ENCODE measurements at places on chromosomes 6 and 20.

- no peak for DNase-seq
These were observed 13.2 kb downstream of the TJAP1 start for GRCh38 chr6:43490523-43490939.

DNA sequence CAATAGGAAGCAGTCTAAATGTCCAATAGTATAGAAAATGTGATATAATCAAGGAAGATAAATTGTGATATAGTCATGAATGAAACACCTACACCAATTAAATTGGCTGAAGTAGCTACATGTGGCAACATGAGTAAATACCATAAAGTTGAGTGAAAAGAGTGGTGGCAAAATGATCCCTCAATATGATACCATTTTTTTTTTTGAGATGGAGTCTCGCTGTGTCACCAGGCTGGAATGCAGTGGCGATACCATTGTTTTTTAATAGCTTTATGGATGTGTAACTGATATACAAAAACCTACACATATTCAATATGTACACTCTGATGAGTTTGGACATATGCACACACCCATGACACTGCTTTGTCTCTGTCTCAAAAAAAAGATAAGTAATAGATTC lies 20.9 kb upstream of the ILRUN start:
- no peak for DNase-seq

GRCh38 chr20:62716198-62716940 lies 7.7 kb downstream of the NTSR1 start:
- no peak for DNase-seq

GRCh38 chr6:113873043-113873667 lies 16.0 kb downstream of the MARCKS start:
- DNase-seq, result peak; percentile 51

DNA sequence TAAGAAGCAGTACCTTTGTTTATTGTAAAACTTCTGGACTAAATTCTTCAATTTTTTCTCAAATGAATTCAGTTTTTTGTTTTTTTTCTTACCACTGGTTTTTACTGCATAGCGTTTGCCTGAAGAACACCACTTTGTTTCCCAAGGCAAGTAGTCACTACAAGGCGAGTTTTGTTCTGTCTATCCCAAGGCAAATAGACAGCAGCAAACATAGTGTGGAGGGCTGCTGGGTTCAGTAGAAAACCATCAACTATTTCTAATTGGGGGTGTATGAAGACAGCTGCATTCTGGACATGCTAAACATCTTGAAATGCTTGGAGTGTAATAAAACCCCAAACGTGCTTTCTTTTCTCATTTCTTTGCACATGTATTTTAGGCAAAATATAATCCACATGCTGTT lies 197.4 kb downstream of the ESR1 start:
- no peak for DNase-seq

DNA sequence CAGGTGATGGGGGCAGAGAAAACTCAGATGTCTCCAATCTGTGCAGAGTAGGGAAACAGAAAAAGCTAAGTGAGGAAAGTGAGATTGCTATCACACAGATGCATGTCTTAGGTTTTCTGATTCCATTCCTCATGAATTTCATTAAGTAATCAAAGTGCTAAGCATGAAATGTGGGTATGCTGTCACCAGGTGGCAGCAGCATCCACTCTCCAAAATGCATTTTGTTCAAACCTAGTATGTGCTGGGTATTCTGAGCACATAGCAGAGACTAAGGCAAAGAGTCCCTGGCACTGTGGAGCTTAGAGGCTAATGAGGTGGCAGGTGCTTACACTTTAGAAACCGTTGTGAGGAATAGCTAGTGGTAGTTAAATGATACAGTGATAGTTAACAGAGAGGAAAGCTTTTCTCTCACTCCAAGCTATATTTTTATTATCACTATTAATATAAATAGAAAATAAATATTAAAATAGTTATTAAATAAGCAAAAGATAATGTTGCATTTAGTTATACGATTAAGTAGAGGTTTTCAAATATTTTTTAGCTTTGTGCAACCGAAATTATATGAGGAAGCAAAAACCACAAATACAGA lies 179.5 kb downstream of the CDH26 start:
- peak; percentile 50 for DNase-seq

- no peak for DNase-seq
These were observed 27.6 kb downstream of the TREML4 start for GRCh38 chr6:41255638-41256246.

DNA sequence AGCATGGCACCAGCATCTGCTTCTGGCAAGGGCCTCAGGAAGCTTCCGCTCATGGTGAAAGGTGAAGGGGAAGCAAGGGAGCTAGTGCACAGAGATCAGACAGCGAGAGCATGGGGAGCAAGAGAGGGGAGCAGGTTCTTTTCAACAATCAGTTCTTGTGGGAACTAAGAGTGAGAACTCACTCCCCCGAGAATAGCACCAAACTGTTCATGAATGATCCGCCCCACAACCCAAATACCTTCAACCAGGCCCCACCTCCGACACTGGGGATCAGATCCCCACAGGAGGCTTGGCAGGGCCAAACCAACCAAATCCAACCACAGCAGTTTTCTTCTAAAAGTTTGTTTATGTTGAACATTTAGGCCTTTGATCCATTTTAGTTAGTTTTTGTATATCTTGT lies 69.7 kb upstream of the BHLHE23 start:
- no peak for DNase-seq

DNA sequence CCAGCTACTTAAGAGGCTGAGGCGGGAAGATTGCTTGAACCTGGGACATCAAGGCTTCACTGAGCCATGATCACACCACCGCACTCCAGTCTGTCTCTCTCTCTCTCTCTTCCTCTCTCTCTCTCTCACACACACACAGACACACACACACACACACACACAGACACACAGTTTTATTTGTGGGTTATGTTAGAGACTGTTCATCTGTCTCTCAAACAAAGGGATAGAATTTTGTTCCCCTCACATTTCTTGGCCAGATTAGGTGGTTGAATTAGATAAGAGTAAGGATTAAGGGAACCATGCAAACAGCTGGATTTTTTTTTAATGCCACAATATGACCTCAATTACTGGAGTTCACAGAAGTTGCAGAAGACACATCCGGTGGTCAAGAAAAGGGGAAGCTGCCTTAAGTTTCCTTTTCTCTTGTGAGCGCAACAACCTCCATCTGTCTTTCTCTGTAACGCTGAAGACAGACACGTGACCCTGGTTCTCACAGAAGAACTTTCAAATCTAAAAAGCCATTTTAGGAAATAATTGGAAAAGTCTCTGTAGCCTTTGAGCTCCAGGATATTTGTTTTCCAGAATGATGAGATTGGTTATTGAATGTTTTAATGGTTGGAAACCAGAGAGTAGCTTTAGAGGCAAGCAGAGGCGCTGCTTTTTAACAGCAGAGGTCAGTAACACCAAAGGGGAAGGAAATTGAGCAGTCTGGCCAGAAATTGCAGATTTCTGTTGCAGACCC lies 32.9 kb upstream of the LGSN start:
- DNase-seq, result peak; percentile 89

DNA sequence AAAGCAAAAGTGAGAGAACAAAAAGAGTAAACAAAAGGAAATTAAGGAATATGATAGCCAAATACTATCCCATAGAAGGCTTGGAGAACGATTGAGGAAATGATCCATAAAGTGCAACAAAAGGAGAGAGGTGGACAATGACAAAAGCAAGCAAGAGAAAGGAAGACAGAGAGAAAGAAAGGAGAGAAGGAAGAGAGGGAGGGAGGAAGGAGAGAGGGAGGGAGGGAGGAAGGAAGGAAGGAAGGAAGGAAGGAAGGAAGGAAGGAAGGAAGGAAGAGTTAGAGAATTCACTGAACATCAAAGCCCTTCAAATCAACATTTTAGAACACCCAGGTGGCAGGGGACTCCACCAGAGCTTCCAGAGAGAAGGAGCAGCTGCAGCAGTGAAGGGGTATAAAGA lies 185.0 kb downstream of the SYNDIG1 start:
- no peak for DNase-seq

GRCh38 chr6:139879823-139880356 lies 505.4 kb upstream of the CITED2 start:
- no peak for DNase-seq

DNA sequence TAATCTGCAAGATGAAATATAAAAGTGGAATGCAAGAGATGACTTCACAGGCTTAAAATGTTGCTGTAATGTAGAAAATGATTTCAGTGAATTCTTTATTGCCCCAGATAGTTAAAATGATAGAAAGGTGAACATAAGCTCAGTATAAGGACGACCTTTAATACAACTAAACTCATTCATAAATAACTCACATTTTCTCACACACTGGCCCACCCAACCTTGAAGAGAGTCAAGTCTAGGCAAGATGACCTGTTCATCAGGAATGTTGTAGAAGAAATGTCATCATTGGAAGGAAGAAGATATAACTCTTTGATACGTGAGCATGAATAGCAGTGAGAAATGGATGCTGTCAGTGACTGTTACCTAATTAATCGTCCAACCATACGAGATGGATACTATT lies 111.1 kb upstream of the SASH1 start:
- DNase-seq, result no peak

DNA sequence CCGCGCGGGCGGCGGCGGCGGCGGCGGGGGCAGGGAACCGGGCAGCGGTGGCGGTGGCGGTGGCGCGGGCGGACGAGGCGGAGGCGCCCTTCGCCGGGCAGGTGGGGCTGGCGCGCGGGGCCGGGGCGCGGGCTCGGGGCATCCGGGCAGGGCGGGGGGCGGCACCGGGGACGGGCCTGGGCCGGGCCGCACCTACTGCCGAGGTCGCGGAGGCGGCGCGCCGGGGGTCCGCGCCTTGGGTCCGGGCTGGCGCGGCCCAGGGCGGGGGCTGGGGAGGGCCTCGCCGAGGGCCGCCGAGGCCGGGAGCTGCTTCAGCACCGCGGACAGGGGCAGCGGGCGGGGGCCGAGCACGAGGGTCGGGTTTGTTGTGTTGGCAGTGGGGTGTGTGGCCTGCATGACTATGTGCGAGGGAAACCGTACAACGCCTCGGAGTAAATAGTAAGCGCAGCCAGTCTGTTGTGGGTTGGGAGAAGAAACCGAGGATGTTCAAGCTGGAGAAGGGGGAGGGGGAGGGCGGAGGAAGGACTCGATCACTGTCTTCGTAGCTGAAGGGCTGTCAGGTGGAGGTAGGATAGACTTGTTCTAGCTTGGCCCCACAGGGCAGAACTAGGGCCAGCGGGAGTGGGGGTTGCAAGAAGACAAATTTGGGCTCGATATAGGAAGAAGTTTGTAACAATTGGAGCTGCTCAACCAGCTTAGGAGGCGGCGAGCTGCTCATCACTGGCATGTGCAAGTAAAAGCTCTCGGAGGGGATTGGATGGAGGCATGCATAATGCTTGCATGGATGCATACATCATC lies 593 bp downstream of the MMP24 start:
- peak; percentile 10 for DNase-seq

DNA sequence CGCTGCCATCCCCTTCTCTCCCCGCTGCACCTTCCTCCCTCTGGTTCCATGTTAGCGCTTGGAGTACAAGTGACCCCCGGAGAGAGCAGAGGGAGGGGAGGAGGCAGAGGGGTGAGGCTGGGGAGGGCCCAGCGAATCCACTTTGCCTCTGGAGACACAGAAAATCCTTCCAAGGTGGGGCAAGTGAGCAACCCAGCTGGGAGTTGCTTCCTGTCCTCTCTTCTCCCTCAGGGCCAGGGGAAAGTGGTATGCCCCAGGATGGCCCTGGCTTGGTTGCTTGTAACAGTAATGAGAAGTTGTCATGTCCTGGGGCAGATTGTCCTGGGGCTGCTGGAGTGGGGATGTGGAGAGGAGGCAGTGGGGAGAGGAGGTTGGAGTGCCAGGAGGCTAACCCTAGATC lies 691 bp upstream of the ANGPT4 start:
- no peak for DNase-seq

DNA sequence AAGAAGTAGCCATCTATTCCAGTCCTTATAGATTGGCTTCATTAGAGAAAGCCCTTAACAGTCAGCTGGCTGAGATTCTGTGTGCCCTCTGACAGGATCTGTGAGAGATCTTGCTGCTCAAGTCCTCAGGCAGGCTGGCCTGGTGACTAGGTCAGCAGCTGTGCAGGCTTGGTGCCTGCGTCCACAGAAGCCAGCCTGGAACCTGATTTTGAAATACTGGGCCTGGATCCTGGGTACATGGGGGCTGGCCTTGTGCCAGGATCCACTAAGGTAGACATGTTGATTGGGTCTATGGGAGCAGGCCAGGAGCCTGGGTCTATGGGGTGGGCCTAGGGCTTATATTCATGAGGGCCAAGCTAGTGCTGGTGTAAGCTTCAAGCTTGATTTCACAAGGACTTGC lies 381.8 kb upstream of the MARCKS start:
- no peak for DNase-seq

GRCh38 chr20:635893-636338 lies 17.1 kb downstream of the SRXN1 start:
- no peak for DNase-seq

All from OCI-LY7 (cell line).